CD4-positive, alpha-beta T cell treated with Interleukin-12 subunit alpha and Interleukin-12 subunit beta, for 1 hour (primary cell): ENCODE measurements at places on chromosomes 3 and 15.

- DNase-seq = no peak
Measured at GRCh38 chr15:86353213-86353612, 273.5 kb downstream of the AGBL1 start.

- no peak for DNase-seq
Measured at GRCh38 chr3:48157202-48157840, 30.9 kb downstream of the CDC25A start.

DNA sequence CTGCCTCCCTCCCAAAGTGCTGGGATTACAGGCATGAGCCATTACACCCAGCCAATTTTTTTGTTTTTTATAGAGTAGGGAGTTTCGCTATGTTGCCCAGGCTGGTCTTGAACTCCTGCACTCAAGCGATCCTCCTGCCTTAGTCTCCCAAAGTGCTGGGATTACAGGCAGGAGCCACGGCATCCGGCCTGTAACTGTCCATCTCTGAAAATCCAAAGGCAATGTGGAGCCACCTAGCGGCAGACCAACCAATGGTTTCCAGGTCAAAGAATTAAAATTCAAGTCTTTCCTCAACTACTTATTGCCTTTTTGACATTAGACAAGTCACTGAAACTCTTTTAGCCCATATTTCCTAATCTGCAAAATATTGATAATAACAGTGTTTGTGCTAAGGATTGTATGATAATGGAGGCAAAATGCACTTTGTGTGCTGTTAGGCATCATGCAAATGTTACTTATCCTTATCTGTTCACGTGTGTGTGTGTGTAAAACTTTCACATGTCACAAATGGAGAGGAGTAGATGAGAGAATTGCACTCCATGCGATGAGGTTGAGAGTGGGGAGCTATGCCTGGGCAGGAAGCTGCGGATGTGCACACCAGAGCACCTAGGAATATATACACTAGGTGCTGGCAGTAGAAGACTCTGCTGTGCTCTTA, 48.7 kb downstream of the COL8A1 start:
- DNase-seq = peak; percentile 3

DNA sequence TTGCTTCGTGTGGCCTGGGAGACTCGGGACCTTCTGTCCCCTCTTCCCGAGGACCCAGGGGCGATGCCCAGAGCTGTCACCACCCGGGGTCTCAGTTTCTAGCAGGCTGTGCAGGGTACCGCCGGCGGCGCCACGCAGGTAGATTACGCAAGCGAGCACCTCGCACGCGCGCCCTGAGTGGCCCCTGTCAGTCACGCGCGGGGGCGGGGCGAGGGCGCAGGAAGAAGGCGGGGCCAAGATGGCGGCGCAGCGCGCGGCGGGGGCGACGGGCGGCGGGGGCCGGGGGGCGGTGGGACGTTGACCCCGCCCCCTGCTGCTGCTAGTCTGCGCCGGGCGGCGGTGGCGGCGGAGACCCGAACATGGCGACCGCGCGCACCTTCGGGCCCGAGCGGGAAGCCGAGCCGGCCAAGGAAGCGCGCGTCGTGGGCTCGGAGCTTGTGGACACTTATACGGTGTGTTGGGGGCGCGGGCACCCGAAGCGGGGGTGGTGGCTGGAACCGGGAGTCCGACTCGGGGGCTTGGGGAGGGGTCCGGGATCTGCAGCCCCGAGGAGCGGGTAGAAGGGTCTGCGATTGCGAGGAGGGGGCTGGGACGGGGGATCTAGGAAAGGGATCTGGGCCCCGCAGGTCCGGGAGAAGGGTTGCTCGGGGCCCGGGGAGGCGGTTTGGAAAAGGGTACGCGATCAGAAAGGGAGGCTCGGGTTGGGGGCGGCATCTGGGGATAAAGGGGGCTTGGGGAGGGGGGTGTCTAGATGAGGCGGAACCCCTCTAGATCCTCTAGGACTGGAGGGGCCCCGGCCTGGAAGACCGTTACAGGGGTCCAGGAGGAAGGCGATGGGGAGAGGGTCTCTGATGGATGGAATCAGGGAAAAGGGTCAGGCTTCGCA, at the start of gene NISCH:
TSS of gene NISCH (plus strand) at position 322 of the 886 bp plus-strand sequence. CDS start at position 360, 38 bp downstream.
- DNase-seq = peak; percentile 97

- DNase-seq = peak; percentile 71
Measured at GRCh38 chr15:75578948-75579920, at the start of gene PTPN9. TSS of gene PTPN9 (minus strand) at chr15:75579315. CDS start at chr15:75578776, 539 bp downstream.

GRCh38 chr15:95826412-95827195, 503.9 kb upstream of the NR2F2 start:
- peak; percentile 9 for DNase-seq

- DNase-seq = no peak
Measured at GRCh38 chr3:45852828-45853227, 10.9 kb upstream of the LZTFL1 start.

- DNase-seq = no peak
Measured at GRCh38 chr15:69677403-69677802, 224.8 kb downstream of the RPLP1 start.

- no peak for DNase-seq
Measured at GRCh38 chr3:49465270-49466034, 4.6 kb upstream of the DAG1 start.

DNA sequence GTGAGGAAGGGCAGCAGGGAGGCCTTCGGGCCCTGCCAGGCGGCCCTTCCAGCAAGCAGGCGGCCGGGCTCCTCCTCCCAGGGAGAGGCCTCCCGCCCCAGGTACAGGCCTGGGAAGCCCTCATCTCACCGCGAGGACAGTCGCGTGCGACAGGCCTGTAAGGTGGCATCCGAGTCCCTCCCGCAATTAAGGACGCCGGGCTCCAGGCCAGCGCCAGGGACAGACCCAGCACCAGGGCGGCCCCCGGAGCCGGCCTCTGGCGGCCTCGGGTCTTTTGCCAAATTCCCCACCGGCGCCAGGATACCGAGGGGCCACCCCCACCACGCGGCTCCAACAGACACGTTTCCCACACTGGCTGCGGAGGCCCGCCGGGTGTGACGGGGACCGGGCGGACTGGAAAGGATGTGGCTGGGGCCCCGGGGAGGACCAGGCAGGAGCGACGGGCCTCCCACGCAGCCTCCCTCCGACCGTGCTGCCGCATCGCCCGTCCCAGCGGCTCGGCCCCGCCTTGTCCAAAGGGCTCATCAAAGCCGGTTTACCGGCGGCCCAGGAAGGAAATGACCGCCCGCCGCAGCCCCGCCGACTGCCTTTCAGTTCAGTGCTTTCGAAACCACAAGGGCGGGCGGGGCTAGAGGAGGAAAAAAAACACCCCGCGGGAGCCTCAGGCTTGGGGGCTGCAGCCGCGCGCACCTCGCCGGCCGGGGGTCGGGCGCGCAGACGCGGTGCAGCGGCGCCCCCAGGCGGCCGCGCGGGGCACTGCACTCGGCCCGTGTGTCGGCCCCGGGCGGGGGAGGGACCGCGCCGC, 11.3 kb downstream of the XXYLT1 start:
- peak; percentile 94 for DNase-seq

DNA sequence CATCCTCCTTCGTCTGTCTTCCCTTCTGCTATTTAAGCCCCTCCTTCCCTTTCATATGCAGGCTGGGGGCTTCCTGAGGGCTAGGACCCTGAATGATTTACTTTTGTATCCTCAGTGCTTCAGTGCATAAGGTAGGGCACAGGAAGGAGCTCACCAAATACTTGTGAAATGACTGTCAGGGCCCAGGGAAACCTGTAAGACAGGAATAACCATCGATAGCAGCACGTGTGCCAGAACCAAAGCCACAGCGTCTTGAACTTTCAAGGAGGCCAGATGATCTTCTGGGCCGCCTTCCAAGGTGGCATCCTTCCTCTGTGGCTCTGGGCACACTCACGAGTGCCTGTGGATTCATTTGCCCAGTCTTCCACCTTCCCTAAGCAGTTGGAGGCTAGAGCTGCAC, 3.9 kb downstream of the TMED3 start:
- DNase-seq = no peak

GRCh38 chr3:2713923-2714322, 396.3 kb downstream of the IL5RA start:
- DNase-seq = no peak

- DNase-seq = no peak
Measured at GRCh38 chr15:58062983-58063382, 2.5 kb downstream of the ALDH1A2 start.

DNA sequence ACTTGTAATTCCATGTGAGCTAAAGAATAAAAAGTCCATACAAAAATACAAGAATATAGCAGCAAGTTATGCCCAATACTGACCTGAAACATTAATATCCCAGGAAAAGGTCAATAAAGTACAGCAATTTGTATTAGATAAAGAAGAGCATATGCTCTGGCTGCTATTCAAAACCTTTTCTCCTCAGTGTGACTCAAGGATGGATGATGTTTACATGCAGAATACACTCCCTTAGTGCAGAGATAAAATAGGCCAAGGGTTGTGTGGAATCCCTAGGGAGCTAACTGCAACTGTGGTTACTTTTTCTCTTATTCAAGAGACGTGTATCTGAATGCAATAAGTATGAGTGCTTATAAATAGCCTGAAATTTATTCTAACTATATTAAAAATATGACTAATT, 78.7 kb downstream of the SLC9A9 start:
- DNase-seq = no peak

DNA sequence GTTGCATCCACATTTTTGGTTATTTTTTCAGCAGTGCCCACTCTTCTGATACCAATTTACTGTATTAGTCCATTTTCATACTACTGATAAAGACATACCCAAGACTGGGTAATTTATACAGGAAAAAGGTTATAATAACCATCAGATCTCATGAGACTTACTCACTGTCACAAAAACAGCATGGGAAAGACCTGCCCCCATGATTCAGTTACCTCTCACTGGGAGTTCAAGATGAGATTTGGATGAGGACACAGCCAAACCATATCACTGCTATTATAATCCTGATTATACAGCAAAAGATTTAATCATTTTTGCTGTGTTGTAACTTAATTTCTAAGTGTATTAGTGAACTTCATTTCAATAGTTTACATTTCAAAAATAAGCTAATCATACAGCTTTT, 6.6 kb downstream of the ZBED2 start:
- no peak for DNase-seq

DNA sequence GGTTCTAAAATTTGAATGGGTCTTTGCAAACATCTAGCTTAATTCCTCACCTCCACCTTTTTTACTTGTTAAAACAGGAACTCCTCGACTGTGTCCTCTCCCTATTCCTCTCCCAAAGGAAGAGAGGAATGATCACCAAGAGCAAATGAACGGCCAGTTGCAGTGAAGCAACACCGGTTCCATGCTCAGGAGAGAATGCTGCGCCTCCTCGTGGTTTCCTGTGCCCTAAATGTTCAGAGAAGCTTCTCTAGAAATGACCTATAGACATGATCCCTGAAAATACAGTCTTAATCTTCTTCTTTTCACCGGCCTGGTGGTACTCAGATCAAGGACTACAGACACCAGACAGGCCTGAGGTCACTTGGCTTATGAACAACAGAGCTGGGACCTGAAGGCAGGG, 65.1 kb upstream of the GUCA1C start:
- no peak for DNase-seq

GRCh38 chr3:82000773-82001172, 239.3 kb upstream of the GBE1 start:
- DNase-seq = no peak

- no peak for DNase-seq
Measured at GRCh38 chr3:37255990-37256308, 81.6 kb upstream of the LRRFIP2 start.
